ENCODE measurements at places on chromosomes 1 and 21. TPM values are rescaled to one million over a fixed set of nuclear protein-coding genes. Genes with fewer than 3 reads are reported as not detected.

DNA sequence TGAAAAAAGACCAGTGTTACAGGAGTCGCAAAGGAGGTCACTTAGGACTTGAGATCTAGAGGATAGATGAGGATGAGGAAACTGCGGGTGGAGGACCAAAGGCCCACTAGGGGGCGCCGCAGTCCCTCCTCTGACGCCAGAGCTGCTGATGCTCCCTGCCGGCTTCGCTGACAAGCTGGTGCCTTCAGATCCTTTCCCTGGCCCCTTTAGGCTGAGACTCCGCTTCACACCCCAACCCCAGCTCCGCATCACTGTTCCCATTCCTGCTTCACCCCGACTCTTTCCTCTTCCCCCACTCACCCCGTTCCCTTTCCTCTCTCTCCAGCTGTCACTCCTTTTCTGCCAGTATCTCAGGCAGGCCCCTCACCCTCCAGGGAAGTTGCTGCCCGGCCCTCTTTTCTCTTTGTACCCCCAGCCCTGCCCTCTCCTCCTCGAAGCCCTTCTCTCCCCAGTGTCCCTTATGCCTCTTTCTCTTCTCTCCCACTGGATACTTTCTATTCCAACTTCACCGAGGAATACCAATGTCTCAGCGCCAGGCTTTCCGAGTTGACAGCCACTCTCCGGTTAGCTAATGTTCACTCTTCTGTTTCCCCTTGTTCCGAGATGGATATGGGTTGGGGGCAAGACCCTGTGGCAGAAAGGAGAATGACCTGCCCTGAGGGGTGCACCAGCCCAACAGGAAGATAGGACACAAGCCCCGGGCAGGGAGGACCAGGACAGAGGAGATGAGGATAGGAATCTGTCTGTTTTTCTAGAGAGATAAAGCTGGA lies 4.5 kb downstream of the KCNJ9 start:
- no peak overlapping the region for H3K4me3 ChIP-seq
- DNase-seq = peak; percentile 84
- peaks cover 26% of the 10 kb centered on the region for H3K27me3 ChIP-seq
- H3K36me3 ChIP-seq = no peaks in the 10 kb centered on the region
- H3K27ac ChIP-seq = no peak overlapping the region

TGFBR3 gene
- total RNA-seq = 10.8 TPM

DNA sequence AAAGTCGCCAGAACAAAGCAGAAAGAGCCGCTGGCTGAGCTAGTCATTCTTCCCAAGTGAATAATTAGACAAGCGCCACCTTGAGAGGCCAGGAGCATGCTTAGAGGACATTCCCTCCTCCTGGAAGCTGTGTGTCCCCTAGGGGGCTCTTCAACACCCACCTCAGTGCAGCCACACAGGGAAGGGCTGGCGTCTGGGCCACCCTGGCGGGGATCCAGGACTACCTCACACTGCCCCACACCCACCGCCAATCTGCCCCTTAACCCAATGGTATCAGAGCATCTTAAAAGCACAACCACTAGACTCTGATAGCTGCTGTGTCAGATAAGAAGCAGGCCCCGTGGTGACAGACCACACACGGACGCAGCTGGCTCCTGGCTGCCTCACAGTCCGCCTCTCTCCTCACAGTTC lies 24.9 kb downstream of the SETD4 start:
- no peaks in the 10 kb centered on the region for H3K27me3 ChIP-seq
- H3K27ac ChIP-seq = no peak overlapping the region
- no peak overlapping the region for H3K4me3 ChIP-seq
- no peak for DNase-seq

DNA sequence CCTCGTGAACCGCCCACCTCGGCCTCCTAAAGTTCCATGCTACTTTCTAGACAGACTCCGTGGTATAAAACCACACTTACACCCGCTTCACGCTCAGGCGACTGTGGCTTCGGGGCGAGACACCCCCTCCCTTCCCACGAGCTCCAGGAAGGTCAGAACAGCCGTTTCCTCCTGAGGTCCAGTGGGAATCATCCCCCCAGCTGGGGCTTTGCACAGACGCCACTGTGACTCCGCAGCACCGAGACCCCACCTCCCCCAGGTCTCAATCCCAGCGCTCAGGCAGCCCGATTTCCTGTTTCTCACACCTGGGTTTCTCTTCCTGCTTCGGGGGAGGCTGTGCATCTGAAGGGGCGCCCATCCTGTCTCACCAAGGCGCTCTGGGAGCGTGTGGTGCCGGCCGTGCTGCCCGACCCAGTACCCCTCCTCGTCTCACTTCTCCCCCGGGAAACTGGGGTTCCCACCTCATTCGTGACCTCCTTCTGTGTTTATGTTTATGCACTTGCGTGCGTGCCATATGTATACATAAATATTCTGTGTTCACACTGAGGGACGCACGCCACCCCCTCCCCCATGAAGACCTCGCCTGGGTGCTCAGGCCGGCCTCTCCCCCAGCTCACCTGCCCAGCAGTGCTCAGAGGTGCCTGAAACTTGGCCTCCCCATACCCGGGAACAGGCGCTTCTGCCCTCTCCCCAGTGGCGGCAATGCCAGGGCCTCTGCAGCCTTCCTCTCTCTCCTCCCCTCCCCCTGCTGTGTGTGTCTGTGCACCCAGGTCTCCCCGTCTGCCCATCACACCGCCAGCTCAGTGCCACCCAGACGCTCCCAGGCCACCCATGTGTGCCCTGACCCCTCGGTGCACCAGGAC lies 14.6 kb downstream of the SLC35E2B start:
- H3K27ac ChIP-seq = no peak overlapping the region
- H3K4me1 ChIP-seq = no peaks in the 10 kb centered on the region
- H3K36me3 ChIP-seq = peaks cover 9% of the 10 kb centered on the region
- DNase-seq = no peak

HCRTR1 gene
- not detected for total RNA-seq

GRCh38 chr21:45309069-45309986 lies 21.6 kb upstream of the POFUT2 start:
- no peak overlapping the region for H3K4me3 ChIP-seq
- H3K4me1 ChIP-seq = no peaks in the 10 kb centered on the region
- H3K27ac ChIP-seq = no peak overlapping the region
- H3K27me3 ChIP-seq = no peaks in the 10 kb centered on the region

- no peaks in the 10 kb centered on the region for H3K4me1 ChIP-seq
- no peaks in the 10 kb centered on the region for H3K36me3 ChIP-seq
- H3K4me3 ChIP-seq = no peak overlapping the region
- H3K27me3 ChIP-seq = no peaks in the 10 kb centered on the region
- H3K27ac ChIP-seq = no peak overlapping the region
Measured at GRCh38 chr1:86429835-86430234, 5.9 kb downstream of the CLCA2 start.

TTC34 gene
- total RNA-seq = 1.3 TPM

VHLL gene
- total RNA-seq = 0.81 TPM

SLC16A4 gene
- 0.83 TPM for total RNA-seq
